GM23248 (cell line): ENCODE measurements at places on chromosomes 13 and 19. TPM values are rescaled to one million over a fixed set of nuclear protein-coding genes. Genes with fewer than 3 reads are reported as not detected.

PTPRH gene
- 0.43 and 2.9 TPM in 2 replicates for total RNA-seq

ASPDH gene
- total RNA-seq: not detected in 2 replicates

NKPD1 gene
- 0.11 and 0.25 TPM in 2 replicates for total RNA-seq

FUT6 gene
- not detected in 2 replicates for total RNA-seq

GGACT gene
- 1.6 and 2.8 TPM in 2 replicates for total RNA-seq

HNRNPL gene
- total RNA-seq: 208 and 245 TPM in 2 replicates

DIAPH3 gene
- 9.5 and 12.1 TPM in 2 replicates for total RNA-seq

ARHGEF1 gene
- total RNA-seq: 44.6 and 46.2 TPM in 2 replicates

MEF2B gene
- 0.22 and 0.38 TPM in 2 replicates for total RNA-seq

LAIR1 gene
- not detected in 2 replicates for total RNA-seq

ANKLE1 gene
- total RNA-seq: 0.54 and 1.4 TPM in 2 replicates

ZNF844 gene
- 4.0 and 4.2 TPM in 2 replicates for total RNA-seq

DLL3 gene
- 2.1 TPM in 1 of 2 replicates, not detected in the other for total RNA-seq

SIGLECL1 gene
- total RNA-seq: not detected in 2 replicates

CALR3 gene
- not detected in 2 replicates for total RNA-seq

TEX26 gene
- 0.22 TPM in 1 of 2 replicates, not detected in the other for total RNA-seq

CGB2 gene
- not detected in 2 replicates for total RNA-seq

ONECUT3 gene
- not detected in 2 replicates for total RNA-seq

CEACAM5 gene
- total RNA-seq: not detected in 2 replicates

NLRP11 gene
- total RNA-seq: not detected in 2 replicates

ZNF564 gene
- 3.7 and 8.3 TPM in 2 replicates for total RNA-seq

KLF1 gene
- total RNA-seq: 0.11 TPM in 1 of 2 replicates, not detected in the other

ZNF221 gene
- total RNA-seq: 3.8 and 7.8 TPM in 2 replicates

NHLRC3 gene
- 7.6 and 12.9 TPM in 2 replicates for total RNA-seq

ZNF28 gene
- total RNA-seq: 12.9 and 18.7 TPM in 2 replicates

SIGLEC8 gene
- total RNA-seq: not detected in 2 replicates

ZNF284 gene
- total RNA-seq: 1.9 and 2.9 TPM in 2 replicates

ATP11A gene
- 3.2 and 4.9 TPM in 2 replicates for total RNA-seq

CRX gene
- total RNA-seq: not detected in 2 replicates

SPACA4 gene
- not detected in 2 replicates for total RNA-seq

ADGRE2 gene
- total RNA-seq: not detected in 2 replicates

PDCD5 gene
- total RNA-seq: 64.5 and 95.4 TPM in 2 replicates

FCHO1 gene
- total RNA-seq: 0.43 and 0.89 TPM in 2 replicates

EDDM13 gene
- not detected in 2 replicates for total RNA-seq

ATP8A2 gene
- under 0.01 TPM in 1 of 2 replicates, not detected in the other for total RNA-seq

VSTM2B gene
- total RNA-seq: not detected in 2 replicates

SERPINE3 gene
- total RNA-seq: not detected in 2 replicates

MBD3 gene
- total RNA-seq: 134 and 153 TPM in 2 replicates

GRIK5 gene
- not detected in 2 replicates for total RNA-seq

LRG1 gene
- total RNA-seq: not detected in 2 replicates

SLITRK6 gene
- total RNA-seq: not detected in 2 replicates

ALOX5AP gene
- total RNA-seq: not detected in 2 replicates

ACER1 gene
- total RNA-seq: 0.22 and 1.0 TPM in 2 replicates
